ENCODE measurements at places on chromosomes 2 and 18.

DNA sequence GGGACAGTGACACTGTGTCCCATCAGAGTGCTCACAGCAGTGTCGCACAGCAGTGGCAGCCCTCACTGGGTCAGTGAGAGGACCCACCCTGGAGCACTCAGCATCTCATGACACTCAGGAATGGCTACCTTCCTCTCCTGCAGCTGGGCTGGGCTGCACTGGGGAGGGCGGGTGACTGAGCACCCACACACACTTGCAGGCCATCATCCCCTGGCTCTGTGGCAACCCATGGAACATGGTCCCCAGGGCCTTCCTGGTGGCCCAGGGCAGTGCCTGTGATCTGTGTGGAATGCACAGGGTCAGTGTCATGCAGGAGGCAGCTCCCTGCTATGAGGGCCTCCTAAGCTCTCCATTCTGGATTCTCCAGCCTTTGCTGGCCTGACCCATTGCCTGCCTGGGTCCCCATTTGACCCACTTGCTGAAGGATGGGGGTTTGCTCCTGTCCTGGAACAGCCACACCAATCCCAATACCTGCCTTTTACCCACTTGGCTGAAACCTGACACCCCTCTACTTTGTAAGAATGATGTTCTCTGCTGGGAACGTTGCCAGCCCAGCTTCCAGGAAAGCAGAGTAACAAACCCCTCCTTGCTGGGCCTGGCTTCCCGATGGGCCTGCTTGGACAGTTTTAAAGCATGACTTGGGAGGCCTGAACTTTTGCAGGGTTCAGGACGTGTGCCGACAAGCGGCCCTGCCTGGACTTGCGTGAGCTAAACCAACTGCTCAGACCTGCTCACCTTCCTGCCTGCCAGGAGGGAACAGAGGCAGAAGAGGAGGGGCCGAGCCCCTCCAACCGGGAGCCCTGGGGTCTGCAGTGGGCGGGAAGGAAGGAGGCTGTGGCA, 13.7 kb downstream of the HS6ST1 start:
- peak; percentile 97 for DNase-seq

DNA sequence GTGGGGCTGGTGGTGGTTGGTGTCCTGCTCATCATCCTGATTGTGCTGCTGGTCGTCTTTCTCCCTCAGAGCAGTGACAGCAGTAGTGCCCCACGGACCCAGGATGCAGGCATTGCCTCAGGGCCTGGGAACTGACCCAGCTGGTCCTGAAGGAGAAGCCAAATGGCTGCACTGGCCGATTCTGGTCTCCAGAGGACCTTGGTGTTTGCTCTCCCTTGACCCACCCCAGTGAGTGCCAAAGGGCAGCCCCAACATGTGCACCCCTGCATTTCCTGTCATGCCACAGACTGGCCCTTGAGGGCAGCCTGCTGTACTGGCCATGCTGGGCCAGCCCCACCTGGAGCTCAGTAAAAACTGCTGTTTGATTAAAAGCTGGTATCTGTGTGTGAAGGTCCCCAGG, 2.5 kb upstream of the RNF181 start:
- no peak for DNase-seq

DNA sequence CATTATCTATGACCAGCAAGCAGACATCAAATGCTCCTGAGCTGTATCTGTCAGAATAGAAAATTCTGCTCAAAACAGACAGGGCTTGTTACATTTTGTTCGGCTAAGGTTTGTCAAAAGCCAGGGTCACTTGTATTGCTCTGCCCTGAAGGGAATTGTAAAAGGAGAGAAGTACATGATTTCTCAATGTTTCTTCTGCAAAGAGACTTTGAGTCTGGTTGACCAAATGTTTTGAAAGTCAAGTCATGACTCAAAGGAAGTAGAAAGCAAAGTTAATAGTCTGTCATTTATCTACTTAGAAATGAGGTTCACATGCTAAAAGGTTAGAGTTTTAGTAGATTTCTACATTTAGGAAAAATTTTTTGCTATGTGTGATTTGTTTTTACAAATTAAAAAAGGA, 1624.1 kb upstream of the ZEB2 start:
- DNase-seq = no peak

DNA sequence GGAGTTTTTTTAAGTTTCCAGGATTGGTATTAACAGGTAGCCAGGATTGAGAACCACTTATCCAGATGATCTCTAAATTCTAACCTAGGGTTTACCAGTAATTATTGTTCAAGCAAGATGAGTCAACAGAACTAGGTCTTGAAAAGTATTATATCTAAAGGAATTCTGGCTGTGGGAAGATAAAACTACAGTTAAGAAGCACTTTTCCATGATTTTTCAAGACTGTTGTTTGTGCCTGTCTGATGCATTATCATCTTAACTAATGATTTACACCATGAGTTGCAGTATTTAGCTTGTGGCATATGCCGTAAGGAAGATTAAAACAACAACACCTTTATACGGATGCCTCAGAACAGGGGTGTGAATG, 142.2 kb upstream of the CCDC68 start:
- DNase-seq = no peak

- no peak for DNase-seq
Observed at GRCh38 chr18:74540652-74541421, 6.5 kb downstream of the CNDP1 start.

- DNase-seq = no peak
Observed at GRCh38 chr2:10493075-10493633, 45.0 kb upstream of the ODC1 start.

GRCh38 chr2:195620501-195620900, 36.5 kb upstream of the SLC39A10 start:
- no peak for DNase-seq

DNA sequence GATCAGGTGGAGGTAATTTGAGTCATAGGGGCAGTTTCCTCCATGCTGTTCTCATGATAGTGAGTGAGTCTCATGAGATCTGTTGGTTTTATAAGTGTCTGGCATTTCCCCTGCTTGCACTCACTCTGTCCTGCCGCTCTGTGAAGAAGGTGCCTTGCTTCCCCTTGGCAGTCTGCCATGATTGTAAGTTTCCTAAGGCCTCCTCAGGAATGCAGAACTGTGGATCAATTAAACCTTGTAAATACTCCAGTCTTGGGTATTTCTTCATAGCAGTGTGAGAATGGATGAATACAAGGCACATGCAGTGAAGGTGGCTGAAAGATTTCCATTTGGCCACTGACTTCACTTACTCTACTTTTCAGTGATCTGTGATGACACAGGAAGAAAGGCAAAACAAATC, 133.7 kb downstream of the SH3BP4 start:
- no peak for DNase-seq

- DNase-seq = no peak
Observed at GRCh38 chr2:62920070-62920469, 130.6 kb upstream of the OTX1 start.

- DNase-seq = no peak
Observed at GRCh38 chr2:62217970-62218369, 22.1 kb downstream of the B3GNT2 start.

DNA sequence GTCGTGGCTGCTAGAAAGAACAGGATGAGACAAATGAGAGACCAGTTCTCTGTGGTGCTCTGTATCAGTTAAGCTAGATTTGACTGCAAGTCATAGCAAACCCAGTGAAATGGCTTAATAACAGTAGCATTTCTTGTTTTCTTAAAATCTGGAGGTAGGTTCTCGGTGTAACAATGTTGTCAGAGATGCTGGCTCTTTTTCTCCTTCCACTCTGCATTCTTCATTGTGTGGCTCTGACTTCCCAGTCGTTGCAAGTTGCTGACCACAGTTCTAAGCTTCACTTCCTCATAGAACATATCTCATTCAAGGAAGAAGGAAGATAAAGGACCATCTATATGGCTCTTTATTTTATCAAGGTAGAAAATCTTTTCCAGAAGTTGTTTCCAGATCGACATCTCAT, 7.9 kb upstream of the CKAP2L start:
- DNase-seq = no peak
